NCI-H774 (cell line): ENCODE measurements at places on chromosomes 11 and 22.

- no peak for DNase-seq
These were observed 14.9 kb downstream of the EIF4ENIF1 start for GRCh38 chr22:31474743-31475142.

GRCh38 chr11:130813638-130814037 lies 102.6 kb downstream of the SNX19 start:
- DNase-seq: no peak

DNA sequence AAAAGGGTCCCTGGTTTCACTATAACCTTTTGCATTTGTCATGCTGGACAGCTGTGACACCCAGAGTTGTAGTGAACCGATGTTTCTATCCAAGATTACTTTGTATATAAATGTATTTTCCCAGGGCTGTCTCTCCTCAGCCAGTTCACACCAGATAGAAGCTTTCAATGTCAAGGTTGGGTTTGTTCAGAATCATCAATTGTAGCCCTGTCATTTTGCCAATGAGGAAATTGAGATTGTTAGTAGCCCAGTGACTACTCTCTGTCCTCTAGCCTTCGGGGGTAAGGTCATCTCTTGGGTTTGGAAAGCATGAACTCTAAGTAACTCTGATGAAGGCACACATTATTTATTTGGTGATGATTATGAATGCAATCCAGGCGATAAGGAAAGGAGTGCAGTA lies 165.6 kb downstream of the DBX1 start:
- no peak for DNase-seq

- DNase-seq: no peak
These were observed 81.6 kb downstream of the PDHX start for GRCh38 chr11:34997952-34998528.

GRCh38 chr11:116044941-116045340 lies 540.7 kb upstream of the CADM1 start:
- no peak for DNase-seq

DNA sequence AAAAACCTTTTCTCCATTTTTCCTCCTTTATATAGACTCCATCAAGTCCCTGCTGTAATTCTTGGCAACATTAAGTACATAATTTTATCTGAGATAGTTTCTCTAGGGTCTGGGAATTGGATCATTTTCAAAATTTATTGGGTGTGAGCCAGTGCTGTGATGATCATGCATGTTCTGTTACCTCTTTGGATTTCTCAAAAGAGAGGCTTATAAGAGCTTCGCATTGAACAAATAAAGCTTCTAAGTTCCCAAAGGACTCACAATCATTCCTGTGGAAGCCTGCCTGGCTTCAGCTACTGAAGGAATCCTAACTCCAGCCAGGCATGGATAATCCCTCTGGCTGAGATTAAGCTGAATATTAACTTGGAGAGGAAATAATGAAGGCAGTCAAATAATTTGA lies 208.5 kb downstream of the RAB38 start:
- DNase-seq: no peak
